ENCODE measurements at places on chromosomes 5 and 9. TPM values are rescaled to one million over a fixed set of nuclear protein-coding genes. Genes with fewer than 3 reads are reported as not detected.

DNA sequence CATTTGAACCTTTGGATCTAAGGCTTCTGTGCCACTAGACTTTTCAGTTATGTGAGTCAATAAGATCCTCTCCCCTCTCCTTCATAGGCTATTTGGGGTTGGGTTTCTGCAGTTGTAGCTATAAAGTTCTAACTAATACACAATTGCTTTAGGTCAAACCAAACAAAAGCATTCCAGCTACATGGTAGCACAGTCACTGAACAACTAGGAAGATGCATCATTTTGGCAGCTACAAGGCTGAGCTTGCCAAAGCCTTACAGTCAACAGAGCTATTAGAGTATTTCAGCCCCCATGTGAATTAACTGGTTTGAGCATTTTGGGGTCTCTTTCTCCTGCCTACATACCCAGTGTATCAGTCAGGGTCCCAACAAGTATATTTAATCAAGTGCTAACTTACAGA, 234.6 kb downstream of the ZNF608 start:
- no peak for DNase-seq

Gene MSMP
- total RNA-seq: not detected

DNA sequence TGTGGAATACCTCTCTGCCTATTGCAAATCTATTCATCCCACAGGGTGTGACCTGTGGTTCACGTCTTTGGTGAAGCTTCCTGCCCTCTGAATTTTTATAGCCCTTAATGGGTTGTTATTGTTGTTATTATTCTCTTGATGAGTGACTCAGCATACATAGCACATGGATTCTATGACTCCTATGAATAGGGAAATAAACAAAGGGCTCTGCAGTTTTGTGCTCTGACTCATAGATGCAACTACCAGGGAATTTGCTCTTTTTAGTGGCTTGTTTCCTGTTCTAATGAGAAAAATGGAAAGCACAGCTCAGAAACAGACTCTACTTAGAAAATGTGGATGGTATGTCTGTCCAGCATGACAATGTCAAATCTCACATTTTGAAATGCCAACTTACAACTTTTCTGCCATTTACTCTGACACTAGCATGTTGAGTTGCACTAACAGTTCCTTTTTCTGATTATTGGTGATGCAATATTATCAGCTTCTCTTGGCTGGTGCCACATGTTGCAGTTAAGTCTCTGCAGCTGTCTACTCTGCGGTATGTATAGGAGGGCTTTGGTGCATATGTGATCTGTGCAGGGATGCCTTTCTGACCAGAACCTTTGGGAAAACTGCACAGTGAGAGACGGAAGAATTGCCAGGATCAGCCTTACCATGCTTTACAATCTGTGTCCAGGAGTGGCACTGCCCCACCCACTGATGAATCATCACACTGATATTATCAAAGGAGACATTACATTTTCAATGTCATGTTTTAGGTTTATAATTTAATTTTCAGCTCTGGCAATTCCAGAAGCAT, 996.4 kb upstream of the WWC1 start:
- DNase-seq: no peak

Gene PCDHA11
- total RNA-seq: not detected

DNA sequence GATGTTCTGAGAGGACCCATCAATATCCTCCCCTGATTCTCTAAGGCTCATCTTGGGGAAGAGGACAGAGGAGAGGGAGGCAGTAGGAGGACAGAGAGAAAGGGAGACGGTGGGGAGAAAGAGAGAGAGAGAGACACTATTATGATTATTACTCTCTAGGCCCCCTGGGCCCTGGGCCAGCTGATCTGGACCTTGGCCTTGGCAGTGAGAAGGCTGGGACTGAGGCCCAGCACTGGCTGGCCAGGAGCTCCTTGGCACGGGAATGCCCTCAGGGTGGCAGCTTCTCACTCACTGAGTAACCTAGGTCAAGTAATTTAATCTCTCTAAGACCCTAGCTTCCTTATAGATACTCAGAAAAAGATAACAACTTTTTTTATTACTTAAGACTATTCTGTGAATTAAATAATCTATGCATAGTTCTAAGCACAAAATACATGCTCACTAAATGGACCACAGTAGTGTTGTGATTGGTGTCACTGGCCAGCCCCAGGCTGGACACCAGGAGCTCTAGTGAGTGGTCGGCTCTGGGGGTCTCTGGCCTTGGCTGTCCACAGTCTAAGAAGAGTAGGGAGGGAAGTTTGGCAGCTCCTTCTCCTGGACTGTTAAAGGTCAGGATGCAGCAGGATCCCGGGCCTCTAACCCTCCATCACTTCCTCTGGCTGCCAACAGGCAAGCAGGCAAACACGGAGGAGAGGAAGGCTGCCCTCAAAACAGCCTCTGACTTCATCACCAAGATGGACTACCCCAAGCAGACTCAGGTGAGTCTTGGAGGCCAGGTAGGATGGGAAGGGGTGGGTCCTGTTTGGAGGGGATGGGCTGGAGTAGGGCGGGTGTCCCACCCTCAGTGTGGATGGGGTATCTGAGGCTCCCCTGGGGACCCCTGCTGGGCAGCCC, 50.0 kb downstream of the GSN start:
- no peak for DNase-seq

DNA sequence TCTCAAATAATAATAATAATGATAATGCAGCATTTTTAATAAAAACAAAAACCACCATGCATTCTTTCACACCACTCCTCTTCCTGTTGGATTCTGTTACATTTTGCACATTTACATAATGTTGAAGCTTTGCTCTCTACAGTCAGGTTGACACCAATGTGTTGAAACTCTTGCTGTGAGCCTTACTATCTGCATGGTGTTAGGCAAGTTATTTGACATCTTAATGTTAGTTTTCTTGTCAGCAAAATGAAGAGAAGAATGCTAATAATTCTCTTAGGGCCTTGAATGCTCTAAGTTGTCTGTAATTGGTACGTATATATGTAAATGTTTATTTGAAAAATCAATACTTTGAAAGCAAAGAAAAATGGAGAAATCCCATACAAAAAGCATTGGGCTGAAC, 525.5 kb upstream of the PTGER4 start:
- DNase-seq: no peak

Gene SLC6A19
- not detected for total RNA-seq

- no peak for DNase-seq
Observed at GRCh38 chr5:169471021-169471420, 112.6 kb upstream of the SPDL1 start.

Gene APBA1
- 2.3 TPM for total RNA-seq

- DNase-seq: no peak
Observed at GRCh38 chr9:75599126-75599525, 291.3 kb upstream of the PCSK5 start.

DNA sequence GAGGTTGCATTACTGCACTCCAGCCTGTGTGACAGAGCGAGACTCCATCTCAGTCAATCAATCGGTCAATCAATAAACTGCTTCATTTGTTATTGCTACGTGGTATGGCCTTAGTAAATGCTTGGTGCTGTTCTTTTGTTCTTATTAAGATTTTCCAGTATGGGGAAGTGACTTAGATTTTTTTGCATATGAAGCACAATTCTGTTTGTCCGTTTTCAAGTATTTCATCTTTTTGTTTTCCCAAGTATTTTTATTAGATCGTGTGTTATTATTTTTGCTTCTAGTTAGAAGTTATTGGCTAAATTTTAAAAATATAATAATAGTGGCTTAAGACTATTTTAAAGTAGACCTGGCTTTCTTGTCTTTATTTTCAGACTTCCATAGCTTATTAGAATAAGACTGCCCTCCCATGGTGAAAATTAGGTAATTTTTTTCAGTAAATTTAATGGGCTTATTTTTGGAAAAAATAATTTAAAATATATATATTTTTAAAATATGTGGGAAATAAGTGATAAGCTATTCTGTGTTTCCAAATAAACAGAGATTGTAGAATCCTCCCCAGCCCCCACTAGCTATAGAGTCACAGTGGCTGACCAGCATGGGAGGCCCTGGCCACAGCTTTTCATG, 14.7 kb upstream of the OMD start:
- no peak for DNase-seq

GRCh38 chr9:135926402-135927194, 19.3 kb upstream of the CAMSAP1 start:
- peak; percentile 17 for DNase-seq
